Activated CD8-positive, alpha-beta memory T cell treated with anti-CD3 and anti-CD28 coated beads, Interleukin-2, amount 10 ng/mL, durations not matched to agents 7 days and 5 days (primary cell): ENCODE measurements at places on chromosomes 1 and 21.

DNA sequence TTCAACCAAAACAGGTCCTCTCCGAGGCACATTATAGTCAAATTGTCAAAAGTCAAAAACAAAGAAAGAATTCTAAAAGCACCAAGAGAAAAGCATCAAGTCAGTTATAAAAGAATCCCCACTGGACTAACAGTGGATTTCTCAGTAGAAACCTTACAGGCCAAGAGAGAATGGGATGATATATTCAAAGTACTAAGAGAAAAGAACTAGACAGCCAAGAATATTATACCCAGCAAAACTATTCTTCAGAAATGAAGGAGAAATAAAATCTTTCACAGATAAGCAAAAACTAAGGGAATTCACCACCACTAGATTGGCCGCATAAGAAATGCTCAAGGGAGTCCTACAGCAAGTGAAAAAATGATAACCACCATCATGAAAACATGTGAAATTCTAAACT is 16.1 kb downstream of the OLFML3 start:
- DNase-seq: no peak

DNA sequence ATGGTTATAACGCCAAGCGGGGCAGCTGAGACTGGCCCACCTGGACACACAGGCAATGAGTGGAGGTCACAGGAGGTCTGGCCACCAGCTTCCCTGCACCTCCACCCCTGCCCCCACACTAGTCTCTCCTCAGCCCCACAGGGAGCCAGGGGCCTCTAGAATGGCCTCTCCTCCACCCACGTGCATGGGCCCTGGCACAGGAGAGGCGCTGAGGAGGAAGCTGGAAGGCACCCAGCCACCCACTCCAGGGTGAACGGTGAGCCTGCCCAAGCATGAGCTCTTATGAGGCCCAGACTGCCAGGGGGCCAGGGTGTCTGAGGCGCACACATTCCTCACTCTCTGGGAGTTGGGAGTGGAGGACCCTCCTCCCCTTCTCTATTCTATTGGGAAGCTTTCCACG is 22.2 kb downstream of the LRP8 start:
- DNase-seq: no peak

DNA sequence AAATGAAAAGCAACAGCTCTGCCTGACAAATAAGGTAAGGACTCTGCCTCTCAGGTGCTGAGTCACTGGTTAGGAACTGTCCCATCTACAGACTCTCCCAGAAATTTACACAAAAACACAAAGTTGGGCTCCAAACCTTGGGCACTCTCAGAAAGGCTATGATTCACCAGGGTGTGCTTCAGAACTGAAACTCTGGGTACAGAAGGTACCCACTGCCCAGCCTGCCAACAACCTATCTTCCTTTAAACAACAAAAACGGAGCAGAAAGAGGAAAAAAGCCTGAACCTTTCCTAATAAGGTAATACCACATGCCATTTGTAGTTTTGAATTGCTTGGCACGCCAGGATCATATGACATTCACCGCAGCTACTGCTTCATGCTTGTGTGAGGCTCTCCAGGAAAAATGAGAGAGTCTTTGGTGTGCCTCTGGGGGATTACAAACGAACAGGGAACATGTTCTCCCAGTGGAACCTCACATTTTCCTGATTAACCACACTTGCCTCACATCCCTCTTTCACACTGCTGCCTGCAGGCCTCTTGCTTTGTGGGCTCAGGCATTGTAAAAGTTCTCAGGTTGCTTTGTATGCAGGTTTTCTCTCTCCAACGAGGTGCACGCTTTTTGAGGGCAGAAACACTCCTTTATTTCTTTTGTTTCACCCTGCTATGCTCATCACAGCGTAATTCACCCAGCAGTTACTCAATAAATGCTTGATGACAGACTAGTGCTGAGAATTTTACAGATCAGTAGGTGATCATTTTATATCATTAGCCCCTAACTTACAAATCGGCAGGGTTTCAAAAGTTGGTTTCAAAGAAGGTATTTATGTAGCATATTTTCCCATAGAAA is 65.1 kb downstream of the GADD45A start:
- no peak for DNase-seq

GRCh38 chr1:2107586-2108212 is 57.5 kb downstream of the PRKCZ start:
- no peak for DNase-seq

- peak; percentile 56 for DNase-seq
These were observed 6.9 kb downstream of the ACKR1 start for GRCh38 chr1:159211331-159212136.

GRCh38 chr1:244881552-244882280 is 17.4 kb upstream of the HNRNPU start:
- DNase-seq: no peak

- DNase-seq: no peak
These were observed 42.8 kb downstream of the PRDM15 start for GRCh38 chr21:41836166-41837015.

GRCh38 chr1:179103999-179104398 is 22.1 kb downstream of the TOR3A start:
- DNase-seq: no peak

GRCh38 chr1:79262745-79263258 is 256.3 kb upstream of the ADGRL4 start:
- no peak for DNase-seq

- DNase-seq: no peak
These were observed 22.6 kb upstream of the FCGR2A start for GRCh38 chr1:161482610-161483009.

- DNase-seq: no peak
These were observed 11.7 kb downstream of the CHIA start for GRCh38 chr1:111302374-111302773.

DNA sequence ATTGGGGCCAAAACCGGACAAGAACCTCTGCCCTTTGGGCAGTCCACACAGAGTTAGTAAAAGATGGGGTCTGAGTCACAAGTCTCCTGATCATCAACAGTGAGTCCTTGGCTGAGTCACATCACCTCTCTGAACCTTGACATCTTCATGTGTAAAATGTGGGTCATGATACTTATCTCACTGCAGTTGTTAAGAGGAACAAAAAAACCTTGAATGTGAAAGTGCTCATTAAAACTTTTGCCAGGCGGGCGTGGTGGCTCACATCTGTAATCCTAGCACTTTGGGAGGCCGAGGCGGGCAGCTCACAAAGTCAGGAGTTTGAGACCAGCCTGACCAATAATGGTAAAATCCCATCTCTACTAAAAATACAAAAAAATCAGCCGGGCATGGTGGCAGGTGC is 15.7 kb downstream of the S100A16 start:
- no peak for DNase-seq

- DNase-seq: no peak
These were observed 67.7 kb upstream of the RGS2 start for GRCh38 chr1:192741095-192741494.

DNA sequence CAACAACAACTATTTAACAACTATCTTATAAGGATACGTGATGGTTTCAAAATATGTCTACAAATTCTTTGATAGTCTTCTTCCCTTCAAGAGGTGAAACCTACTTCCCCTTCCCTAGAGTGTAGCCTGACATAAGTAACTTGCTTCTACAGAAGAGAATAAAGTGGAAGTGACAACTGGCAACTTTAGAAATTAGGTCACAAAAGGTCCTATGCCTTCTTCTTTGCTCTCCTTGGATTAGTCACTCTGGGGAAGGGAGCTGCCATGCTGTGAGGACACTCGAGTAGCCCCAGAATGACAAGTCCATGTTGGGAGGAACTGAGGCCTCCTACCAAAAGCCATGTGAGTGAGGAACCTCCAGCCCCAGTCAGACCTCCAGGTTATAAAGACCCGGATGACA is 19.2 kb downstream of the EFCAB14 start:
- no peak for DNase-seq

GRCh38 chr21:45093035-45093532 is 18.7 kb downstream of the ADARB1 start:
- DNase-seq: no peak

DNA sequence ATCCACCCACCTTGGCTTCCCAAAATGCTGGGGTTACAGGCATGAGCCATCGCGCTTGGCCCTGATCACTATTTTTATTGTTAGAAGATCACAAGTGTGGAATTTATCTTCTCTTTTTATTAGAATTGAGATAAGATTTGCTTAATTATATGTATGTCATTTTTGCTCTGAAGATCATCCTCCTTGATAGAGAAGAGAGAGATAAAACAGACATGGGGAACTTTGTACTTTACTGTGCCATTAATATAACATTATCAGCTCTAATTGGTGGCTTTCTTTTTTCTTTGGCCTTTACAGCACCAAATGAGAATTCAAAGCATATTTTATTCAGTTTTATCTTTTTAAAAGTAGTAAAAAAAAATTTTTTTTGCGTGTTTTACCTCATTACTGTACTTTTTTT is 46.8 kb downstream of the SCP2 start:
- DNase-seq: no peak

GRCh38 chr1:89065079-89065868 is at the start of gene GBP1:
Gene GBP1, minus strand, starts transcription at chr1:89065208. Its CDS starts 1,974 bp downstream, at chr1:89063234.
- no peak for DNase-seq

DNA sequence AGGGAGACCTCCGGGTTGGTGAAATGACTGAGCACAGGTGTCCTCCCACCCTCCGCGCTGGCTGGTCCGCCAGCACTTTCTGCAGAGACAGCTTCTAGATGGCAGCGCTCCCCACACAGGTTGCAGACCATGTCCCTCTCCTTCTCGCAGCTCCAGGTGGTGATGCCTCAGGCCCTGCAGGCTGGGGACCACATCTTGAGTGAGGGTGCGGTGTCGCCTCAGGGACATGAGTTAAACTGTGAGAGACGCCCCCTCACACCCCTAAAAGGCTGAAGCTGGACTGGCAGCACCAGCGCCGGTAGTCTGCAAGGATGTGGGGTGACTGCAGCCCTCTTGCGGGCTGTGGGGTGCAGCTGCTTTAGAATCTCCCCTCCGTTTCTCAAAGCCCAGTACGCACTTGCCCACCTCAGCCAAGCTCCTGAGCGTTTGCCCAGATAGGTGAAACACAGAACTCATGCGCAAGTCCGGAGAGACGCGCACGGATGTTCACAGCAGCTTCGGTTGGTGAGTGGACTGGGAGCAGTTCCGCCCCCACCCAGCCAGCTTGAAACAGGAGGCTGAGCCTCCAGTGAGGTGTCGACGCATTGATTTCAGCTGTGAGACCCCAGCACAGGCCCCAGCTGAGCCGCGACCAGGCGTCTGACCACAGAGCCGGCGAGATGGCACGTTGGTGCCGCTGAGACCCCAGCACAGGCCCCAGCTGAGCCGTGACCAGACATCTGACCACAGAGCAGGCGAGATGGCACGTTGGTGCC is 28.6 kb downstream of the COL6A1 start:
- peak; percentile 32 for DNase-seq

- DNase-seq: no peak
These were observed 42.5 kb downstream of the MRAP start for GRCh38 chr21:32340863-32341848.

DNA sequence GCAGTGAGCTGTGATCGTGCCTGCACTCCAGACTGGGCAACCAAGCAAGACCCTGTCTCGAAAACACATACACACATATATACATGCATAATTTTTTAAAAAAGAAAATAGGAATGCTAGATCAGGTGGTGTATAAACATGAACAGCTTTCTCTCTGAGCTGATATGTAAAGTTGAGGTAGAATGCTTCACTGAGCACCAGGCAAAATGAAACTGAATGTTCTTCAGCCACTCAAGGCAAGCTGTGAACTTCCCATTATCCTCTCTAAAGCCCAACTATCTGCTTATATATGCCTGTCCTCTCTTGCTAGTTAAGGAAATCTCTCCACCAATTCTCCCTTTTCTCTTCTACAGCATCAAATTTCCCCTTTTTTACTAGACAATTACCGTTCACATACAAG is 93.0 kb downstream of the NUF2 start:
- no peak for DNase-seq

DNA sequence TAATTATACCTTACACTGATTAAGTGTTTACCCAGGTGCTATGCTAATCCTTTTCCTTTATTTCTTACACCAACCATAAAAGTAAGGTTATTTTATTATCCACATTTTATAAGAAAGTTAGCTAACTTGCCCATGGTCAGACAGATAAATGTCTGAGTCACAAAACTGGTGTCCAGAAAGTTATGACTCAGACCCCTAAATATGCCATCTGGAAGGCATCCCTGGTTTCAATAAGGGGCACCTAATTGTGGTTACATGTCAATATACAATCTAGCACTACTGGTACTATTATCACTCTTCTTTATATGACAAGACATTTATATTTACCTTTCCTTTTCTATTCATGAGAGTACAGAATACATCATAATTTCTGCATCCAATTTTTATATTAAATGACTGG is 496.5 kb upstream of the ADGRL2 start:
- DNase-seq: no peak

GRCh38 chr1:182724215-182724614 is 39.8 kb upstream of the RGS8 start:
- no peak for DNase-seq

DNA sequence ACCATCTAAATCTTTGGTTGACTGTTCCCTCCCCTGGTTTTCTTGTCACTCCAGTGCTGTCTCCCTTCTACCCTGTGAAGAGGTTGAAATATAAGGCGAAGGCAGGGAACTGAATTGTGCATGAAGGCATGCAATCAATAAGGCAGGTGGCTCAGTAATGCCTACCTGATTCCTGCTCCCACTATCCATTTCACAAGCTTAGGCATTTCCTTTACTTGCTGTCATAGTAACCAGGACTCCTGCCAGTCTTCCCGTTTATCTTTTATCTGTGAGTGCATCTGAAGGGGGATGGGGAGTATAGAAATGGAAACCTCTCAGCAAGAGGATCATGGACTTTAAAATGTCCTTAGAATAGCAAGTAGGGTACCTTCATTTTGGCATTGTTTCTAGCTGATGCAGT is 40.5 kb downstream of the MRPS6 start:
- no peak for DNase-seq

- no peak for DNase-seq
These were observed 740.5 kb upstream of the B3GALT2 start for GRCh38 chr1:193926956-193927355.

DNA sequence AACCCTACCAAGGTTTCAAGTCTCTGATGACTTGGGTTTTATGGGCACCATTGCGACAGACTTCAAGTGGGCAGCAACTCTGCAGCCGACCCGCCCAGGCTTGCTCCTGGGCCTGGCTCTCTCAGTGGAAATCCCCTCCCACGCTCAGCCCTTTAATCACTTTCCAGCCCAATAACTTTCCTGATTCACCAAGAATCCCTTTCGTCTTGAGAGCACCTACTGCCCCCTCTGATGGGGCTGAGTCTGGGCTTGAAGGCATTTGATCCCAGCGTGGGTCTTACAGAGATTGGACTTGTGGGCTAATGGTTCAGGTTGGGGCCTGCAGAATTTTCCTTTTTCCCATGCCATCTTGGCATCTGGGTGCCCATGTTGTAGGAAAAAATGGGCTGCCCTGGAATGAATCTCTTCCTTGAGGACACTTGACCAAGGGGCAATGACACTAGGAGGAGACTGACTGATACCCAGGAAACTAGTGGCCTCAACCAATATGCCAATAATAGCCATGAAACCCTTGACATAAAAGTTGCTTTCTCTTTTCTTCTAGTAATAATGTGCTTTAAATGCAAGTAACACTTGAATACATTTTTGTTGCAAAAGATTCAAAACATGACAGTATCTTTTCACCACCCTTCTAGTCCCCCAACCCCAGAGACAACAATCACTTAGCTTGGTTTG is 7.8 kb upstream of the PHLDA3 start:
- no peak for DNase-seq
